ENCODE measurements at places on chromosomes 16 and 17.

- DNase-seq, result no peak
Observed at GRCh38 chr16:30414159-30414558, 6.8 kb downstream of the ZNF771 start.

DNA sequence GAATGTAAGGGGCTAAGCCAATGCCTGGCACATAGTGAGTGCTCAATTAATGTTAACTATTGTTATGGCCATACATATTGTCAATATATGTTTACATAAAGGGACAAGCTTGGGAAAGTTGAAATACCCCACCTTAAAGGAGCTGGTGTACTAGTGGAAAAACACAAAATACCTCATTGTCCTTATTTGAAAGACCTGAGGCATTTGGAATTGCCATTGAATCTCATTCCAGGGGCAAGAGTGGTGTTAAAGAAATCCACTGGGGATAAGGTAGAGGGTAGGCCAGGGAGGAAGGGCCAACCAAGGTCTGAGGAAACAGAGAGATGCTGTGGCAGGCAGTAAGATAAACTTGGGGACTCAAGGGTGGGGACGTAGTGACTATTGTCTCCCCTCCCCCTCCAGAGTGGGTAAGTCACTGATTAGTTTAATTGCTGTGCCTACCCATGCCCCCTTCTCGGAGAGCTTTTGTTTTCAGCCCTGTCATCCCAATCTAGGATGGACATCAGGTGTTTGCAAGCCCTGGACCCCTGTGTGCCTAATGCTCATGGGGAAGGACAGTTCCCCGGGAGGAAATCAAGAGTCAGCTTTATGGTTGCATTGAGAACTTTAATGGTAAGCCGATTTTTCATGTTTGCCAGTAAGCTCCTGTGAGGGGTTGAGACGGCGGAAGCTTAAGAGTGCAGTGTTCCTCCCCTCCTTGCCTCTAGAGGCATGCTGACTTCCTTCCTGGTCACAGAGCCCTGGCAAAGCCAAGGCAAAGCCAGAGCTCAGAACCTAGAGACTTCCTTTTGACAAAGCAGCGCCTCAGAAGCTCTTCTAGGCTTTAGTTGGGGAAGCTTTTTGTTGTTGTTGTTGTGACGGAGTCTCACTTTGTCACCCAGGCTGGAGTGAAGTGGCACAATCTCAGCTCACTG lies 2.5 kb upstream of the HEATR9 start:
- DNase-seq, result no peak

GRCh38 chr16:1707193-1707790 lies 1.3 kb downstream of the MAPK8IP3 start:
- no peak for DNase-seq

DNA sequence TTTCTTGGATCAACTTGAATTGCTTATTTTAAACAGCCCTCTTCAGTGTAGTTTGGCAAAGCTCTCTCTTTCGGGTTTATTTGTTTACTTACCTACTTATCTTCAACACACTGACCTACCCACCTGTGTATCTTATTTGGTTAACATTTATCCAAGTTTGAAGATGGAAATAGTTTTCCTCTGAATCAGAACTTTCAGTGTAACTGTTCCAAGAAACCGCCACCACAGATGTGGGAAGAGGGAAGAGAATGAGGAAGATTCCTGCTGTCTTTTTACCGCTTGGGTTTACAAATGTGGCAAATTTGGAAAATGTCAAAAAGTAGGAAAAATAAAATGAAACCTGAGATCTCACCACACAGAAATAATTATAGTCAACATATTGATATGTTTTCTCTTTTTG lies 115.8 kb downstream of the MSI2 start:
- peak; percentile 57 for DNase-seq

GRCh38 chr17:80645706-80646325 lies 101.2 kb downstream of the RPTOR start:
- no peak for DNase-seq

DNA sequence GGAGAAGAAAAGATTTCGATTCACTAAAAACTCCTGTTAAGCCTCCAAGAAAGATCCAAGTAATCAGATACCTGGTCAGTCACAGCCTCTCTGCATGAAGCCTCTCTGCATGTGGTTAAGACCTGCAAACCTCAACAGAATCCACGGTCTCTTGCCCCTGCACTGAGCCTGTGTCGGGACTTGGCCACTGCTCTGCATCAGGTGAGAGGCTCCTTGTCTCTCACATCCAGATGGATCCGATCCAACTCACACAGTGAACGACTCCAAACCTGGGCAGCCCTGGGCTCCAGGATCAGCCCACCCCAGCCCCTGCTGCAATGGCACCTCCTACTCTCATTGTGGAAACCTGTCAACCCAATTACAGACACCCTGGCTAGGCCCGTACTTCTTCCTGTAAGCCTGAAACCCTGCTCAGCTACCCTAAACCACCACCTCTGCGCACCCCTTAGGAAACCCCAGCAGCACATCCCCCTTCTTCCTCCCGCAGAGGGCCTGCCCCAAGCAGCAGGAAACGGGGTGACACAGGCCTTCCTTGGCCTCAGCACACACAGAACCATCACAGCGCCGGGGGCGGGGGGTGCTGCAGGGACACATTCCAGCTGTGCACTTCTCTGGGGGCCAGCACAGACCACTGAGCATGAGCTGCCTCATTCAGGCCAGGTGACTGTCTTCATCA lies 129.5 kb downstream of the ANKRD11 start:
- DNase-seq, result no peak

DNA sequence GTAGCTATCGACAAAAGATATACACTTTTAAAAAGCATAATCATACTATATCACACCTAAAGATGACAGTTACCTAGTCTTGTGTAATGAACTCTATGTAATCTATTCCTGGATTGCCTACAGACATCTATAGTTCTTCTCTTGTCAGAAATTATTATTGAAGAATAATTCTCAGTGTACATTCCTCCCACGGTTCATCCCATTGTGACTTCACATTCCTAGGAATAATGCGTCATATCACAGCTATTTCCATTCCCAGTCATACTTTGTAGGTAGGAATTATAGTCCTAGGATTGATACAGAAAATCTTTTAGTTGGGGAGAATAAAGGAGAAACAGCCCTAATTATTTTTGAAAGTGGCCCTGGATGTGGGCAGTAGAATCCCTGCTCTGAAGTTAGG lies 44.0 kb upstream of the ABCC11 start:
- peak; percentile 77 for DNase-seq

DNA sequence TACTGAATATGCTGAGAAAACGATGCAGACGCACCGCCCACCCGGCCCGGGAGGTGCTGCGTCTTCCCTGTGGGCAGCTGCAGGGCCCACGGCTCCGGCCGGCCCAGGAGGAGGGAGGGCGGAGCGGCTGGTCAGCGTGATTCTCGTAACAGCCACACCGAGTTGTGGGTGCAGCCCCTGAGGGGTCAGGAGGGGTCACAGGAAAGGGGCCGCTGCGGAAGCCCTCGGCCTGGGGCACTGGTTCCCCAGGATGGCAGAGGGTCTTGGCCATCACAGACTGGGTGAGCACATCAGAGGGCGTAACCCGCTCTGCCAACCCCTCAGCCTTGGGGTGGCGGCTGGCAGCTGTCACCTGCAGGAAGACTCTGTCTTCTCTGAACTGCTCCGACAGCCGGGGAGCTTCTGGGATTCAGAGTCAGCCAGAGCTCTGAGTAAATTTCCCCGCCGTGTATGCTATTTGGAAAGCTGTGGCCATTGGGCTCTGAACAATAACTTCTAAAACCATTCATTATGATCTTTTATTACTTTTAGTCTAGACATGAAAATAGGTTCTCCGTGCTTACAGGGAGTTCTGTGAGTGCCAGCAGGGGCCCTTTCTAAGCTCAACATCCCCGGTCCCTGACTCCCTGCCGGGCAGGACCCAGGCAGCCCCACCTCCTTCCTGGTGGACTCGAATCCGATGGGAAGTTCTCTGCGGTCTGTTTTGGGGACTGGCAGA lies 87.4 kb upstream of the CHMP6 start:
- no peak for DNase-seq

Data from foreskin keratinocyte (primary cell).